Stimulated activated CD8-positive, alpha-beta memory T cell treated with anti-CD3 and anti-CD28 coated beads, Interleukin-2, amount 100 ng/mL, for 1 hour (primary cell): ENCODE measurements at places on chromosomes 12 and 14.

DNA sequence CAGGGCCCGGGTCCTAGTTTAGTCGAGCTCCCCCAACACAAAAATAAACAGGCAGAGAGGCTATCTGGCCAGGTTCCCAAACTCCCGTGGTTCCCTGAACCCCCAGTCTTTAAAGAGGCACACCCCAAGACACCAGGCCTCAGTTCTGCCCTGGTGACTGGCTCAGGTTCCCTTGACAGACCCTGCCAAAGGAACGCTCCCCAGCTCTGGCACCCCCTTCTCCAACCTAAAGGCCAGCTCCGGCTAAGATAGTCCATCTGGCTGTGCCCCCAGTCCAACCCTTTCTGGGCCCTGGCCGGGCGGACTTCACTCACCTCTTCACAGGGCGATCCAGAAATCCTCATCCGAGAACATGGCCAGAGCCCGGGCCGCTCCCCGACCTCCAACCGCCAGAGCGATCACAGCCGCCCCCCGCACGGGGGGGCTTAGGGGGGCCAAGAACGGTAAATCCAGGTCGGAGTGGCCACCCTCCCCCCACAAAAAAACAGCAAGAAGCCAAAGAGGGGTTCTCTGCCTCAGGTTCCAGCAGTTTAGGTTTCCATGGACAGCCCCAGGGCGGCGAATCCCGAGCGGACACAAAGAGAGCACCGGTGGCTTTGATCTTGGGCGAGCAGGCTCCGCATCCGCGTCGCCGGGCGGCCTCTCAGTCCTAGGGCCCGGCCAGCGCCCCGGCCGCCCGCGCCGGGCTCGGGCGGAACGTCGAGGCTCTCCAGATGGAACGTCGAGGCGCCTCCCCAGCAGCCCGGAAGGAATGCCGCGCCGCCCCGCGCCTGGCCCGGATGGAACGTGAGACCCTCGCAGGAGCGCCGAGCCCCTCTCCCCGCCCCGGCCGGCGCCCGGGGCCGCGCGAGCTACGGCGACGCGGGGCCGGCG lies 1.1 kb downstream of the KMT2D start:
- DNase-seq = no peak

- DNase-seq = no peak
Measured at GRCh38 chr12:23186950-23187349, 562.0 kb downstream of the ETNK1 start.

GRCh38 chr14:27605282-27605681 lies 1007.4 kb upstream of the NOVA1 start:
- no peak for DNase-seq

DNA sequence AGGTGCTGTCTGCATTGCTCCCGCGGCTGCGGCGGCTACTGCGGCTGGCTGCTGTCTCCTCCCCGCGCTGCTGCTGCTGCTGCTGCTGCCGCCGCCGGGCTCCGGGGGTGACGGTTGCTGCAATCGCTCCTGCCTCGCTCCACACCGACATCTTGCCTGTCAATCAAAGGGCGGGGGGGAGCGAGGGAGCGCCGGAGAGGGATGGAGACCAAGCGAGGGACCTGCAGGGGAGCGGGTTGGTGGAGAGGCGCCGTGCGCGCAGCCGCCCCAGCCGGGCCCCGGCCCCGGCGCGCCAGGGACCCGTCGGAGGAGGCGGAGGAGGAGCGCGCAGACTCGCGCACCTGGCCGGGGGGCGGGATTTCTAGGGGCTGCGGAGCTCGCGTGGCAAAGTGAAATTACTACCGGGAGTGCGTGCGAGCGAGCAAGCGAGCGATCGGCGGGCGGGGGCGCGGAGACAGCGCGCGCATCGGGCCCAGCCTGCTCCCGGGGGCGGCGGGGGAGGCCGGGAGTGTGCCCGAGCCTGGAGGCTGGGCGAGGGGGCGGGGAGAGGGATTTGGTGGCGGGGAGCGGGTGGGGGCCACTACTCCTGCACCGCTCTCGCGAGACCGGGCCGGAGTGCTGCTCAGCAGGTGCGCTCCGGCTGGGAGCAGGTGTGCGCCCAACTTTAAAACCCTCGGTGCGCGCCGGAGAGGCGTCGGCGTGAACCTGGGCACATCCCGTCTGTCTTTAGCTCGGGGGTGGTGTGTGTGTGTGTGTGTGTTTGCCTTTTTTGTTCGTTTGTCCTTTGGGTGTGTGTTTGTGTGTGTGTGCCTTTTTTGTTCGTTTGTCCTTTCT lies at the start of gene KSR2:
KSR2 (minus strand) TSS at position 165 of the 834 bp plus-strand sequence. CDS start 735 bp downstream, outside the sequence.
- no peak for DNase-seq

GRCh38 chr12:120538281-120539156 lies 4.4 kb downstream of the RNF10 start:
- no peak for DNase-seq

GRCh38 chr12:10191865-10192264 lies 13.0 kb downstream of the TMEM52B start:
- DNase-seq = no peak

DNA sequence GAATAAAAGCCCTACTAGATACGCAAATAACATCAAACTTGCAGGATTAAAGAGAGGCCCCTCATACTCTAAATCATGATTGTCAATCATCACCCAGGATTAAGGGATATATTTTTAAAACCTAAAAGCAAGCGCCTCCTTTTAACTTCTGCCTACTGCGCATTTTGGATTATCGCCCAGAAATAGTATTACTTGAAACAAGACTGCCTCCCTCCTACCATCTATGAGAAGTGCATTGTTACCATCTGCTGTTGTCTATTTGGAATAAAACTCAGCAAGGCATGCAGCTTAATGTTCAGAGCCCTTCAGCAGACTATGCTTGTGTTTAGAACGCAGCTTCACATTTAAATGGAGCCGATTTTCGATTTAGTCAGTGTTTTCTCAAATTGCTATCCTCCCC lies 79.6 kb downstream of the EXOC5 start:
- no peak for DNase-seq

DNA sequence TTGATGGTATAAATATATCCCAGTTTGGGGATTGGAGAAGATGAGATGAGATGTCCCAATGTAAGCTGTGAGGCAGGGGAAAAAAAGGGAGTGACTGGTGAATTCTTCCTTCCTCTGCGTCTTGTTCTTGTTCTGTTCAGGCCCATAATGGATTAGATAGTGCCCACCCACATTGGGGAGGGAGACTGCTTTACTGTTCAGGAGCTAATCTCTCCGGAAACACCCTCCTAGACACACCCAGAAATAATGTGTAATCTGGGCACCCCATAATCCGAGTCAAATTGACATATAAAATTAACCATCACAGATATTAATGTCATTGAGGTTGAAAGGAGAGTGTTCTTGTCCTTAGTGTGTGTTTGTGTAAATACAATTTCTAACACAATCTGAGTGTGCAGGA lies 29.3 kb downstream of the ETV6 start:
- DNase-seq = no peak

GRCh38 chr12:89448526-89448925 lies 76.1 kb downstream of the GALNT4 start:
- no peak for DNase-seq

- no peak for DNase-seq
Measured at GRCh38 chr12:115035535-115036107, 351.6 kb upstream of the TBX3 start.

- DNase-seq = no peak
Measured at GRCh38 chr12:103181366-103182152, 224.1 kb downstream of the ASCL1 start.

DNA sequence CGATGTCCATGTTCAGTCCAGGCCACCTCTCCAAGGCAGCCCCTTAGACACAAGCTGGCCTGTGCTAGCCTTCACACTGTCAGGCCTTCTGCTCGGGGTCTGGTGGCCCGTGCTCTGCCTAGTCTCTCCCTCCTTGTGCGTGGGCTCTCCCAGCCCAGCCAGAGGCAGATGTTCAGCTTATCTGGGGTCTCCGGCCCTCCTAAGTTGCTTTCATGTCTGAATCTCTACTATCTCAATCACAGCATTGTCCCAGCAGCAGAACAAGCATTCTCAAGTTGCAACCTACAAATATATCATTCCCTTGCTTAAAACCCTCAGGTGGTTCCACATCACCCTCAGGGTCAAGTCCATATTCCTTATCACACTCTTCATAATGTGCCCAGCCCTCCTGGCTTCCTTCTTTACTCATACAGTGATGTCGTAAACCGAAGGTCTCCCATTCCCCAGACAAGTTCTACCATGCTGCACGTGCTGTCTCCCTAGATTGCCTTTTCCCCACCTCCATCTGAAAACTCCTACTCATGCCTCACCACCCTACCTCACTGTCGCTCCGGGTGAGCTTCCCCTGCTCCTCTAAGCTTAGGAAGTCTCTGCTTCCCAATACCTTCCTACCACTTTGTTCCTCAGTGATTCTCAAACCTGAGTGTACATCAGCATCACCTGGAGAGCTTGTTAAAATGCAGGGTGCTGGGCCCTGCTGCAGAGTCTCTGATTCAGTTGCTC lies 1.5 kb downstream of the KRT73 start:
- DNase-seq = no peak

- DNase-seq = no peak
Measured at GRCh38 chr12:82655751-82656150, 31.0 kb upstream of the TMTC2 start.

DNA sequence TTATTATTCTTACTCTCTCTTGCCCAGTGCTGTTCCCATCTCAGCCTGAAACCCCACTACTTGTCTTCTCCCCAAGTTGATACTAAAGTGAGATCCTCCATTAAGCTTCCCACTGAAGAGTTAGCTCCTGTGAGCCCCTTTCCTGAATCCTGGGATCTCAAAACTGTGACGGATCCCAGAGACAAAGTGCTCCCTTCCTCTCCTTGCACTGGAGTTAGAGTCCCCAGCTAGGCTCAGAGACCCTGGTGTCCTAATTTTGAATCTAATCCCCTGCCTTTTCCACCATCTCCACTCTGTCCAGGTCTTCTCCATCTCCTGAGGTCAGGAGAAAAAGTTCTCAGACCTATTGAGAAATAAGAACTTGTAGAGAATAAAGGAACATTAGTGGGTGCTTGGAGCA lies 17.6 kb upstream of the TBX3 start:
- no peak for DNase-seq

DNA sequence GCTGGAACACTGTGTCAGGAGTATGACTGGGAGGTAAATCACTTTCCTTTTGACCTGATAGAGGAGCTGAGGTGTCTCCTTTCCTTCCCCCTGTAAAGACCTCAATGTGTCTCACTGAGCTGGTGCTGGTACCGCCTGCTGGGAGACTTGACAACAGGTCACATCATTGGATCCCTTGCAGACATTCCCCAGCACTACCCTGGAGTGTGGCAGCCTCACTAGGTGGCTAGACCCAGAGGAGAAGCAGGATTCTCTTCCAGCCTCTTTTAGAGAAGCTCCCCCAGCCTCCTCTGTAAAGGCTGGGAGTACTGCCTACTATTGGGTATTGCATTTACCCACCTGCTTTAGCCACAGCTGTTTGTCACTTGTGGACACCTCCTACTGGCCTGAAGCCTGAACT lies 223.9 kb downstream of the ADGRD1 start:
- DNase-seq = no peak

GRCh38 chr14:89540830-89541470 lies 123.9 kb upstream of the FOXN3 start:
- DNase-seq = no peak

DNA sequence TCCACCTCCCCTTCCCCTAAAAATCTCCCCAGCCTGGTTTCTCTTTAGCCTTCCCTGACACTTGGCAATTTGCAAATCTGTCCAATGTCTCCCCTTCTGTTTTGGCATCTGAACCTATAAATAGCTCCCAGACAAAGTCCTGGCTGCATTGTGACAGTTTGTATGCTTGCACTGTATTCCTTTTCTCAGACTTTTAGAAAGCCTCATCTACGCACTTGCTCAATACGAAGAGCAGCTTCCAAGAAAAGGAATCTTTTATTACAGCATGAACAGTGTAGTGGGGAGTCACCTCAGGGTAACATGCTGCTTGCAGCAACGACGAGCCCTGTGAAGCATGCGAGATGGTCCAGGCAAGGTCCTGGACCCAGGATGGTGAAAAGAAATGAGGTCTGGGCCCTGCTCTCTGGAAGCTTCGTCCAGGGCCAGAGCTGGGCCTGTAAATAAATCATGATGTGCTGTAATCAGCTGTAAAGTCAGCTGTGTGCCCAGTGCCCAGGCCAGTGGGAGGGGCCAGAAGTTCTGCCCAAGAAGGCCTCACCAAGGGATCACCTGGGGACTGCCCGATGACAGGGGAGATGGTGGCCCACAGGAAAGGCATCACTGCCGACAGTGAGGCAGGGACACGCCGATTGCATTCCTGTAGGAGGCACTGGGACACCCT lies 88.3 kb downstream of the RIN3 start:
- no peak for DNase-seq

DNA sequence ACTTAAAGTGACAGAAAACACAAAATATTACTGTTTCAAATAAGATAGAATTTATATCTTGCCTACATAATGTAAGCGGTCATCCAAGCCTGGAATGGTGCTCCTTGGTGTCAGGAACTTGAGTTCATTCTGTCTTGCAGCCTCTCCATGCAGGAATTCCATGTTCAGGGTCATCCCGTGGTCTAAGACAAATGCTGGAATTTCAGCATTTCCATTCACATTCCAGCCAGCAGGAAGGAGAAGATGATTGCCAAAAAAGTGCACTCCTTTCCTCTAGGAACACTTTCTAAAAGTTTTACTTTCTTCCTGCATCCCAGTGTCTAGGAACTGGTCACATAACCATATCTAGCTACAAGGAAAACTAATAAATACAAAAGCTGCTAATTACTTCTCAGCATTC lies 106.3 kb downstream of the PTPRO start:
- no peak for DNase-seq

GRCh38 chr14:105217774-105218173 lies 30.6 kb upstream of the BTBD6 start:
- no peak for DNase-seq

DNA sequence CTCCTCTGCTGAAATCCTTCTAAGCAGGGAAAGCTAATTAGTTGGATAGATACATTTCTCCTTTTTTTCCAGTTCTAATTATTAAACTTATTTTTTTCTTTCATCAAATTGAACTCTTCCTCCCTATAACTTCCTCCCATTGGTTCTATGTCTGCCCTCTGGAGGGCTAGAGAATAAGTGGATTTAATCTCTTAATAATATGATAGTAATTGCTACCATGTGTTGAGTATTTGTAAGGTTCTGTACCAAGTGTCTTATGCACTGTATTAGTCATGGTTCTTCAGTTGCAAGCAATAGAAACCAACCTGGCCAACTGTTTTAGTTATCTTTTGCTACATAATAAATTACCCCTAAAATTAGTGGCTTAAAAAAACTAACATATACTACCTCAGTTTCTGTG lies 190.5 kb upstream of the PLXNC1 start:
- DNase-seq = no peak

GRCh38 chr12:58774731-58775130 lies 145.6 kb downstream of the LRIG3 start:
- DNase-seq = no peak

DNA sequence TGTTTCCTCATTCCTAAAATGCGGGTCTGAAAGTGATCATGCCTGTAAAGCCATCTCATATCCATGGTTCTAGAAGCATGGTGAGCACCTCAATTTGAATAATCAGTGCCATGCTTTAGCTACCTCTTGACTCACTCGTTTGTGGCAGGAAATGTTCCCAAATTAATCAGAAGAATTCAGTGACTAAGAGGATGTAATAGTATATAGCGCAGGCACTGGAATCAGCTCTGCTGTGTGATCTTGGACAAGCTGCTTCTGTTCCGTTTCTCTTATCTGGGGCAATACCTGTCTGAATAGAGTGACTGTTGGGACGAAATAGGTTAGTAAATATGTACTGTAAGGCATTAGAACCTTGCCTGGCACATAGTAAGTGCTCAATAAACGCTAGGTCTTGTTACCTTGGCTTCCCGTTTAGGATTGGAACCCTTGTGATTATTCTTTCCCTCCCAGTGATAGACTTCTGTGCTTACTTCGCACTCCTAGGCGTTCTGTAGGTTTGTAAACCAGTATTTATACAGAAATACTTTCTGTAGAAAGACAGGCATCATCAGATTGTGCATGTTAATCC lies 820 bp upstream of the SMAGP start:
- DNase-seq = no peak

- DNase-seq = no peak
Measured at GRCh38 chr14:41482861-41483260, 123.8 kb upstream of the LRFN5 start.
